ENCODE measurements at places on chromosomes 6 and 20.

- no peak for DNase-seq
These were observed 603 bp downstream of the TASP1 start for GRCh38 chr20:13638162-13638495.

- no peak for DNase-seq
These were observed 21.9 kb downstream of the SIRPD start for GRCh38 chr20:1535420-1536175.

GRCh38 chr20:4457566-4458543, 263.9 kb upstream of the PRND start:
- no peak for DNase-seq

- DNase-seq = no peak
These were observed 3.7 kb upstream of the BEND6 start for GRCh38 chr6:56951049-56951831.

- DNase-seq = no peak
These were observed at the start of gene NTSR1 for GRCh38 chr20:62708591-62709536. Gene NTSR1, plus strand, starts transcription at chr20:62708836. Its CDS starts 372 bp downstream, at chr20:62709208.

DNA sequence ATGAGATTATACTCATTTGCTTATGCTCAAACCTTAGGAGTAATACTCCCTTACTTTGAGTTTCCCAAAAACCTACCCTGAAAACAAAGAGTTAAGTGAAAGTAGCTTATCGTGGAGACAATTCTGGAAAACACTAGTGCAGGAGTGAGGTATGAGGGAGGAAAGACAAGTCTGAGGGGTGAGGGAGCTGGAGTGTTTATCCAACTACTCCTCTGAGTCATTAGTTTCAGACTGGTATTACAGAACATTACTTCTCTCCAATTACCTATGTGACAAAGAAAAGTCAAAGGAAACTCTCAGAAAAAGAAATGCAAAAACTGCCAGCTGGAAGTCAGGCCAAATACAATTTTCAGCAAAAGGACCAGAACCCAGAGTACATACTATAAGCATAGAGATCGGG, 171.1 kb upstream of the SPTLC3 start:
- DNase-seq = no peak

DNA sequence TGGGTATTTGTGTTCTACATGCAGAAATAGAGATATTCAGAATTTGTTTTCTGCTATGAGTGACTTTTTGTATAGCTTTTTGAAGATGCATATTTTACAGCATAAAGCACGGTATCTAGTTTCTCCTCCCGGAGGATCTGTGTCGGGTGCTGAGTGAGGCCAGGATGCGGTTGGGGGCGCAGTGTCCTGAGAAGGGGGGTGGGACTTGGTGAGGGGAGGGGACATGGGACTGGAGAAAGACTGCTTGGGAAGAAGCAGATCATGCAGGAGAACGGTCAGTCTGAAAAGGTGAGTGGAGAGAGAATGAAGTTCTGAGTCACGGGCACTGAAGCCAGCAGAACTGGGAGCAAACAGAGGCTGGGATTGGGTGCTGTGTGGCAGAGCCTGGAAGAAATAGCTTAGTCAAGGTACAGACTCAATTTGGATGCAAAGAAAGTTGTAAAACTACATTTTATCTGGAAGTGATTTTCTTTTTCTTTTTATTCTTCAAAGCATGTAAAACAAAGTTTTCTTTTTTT, 44.0 kb downstream of the STX11 start:
- no peak for DNase-seq
